ENCODE measurements at places on chromosomes 3 and 15.

DNA sequence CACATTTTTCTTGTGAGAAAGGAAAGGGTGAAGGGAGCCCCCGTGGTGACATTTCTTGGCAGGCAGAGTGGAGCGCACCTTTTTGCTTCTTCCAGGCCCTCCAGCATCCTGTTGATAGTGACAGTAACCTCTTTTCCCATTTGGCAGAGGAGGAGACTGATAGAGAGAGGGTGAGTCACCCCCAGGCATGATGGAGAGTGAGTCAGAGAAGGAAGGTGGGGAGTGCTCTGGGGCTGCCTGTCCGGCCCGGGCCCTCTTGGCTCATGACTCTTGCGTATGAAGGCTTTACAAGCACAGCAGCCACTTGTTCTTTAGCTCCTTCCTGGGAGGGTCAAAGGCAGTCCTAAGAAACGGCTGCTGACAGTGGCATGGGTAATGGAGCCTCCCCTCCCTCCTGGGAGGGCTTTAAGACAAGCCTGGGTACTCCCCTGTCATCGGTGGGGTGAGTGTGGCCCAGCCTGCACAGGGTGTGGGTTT is 16.0 kb downstream of the ANKRD63 start:
- DNase-seq, result no peak

GRCh38 chr3:105812194-105812586 is 56.6 kb downstream of the CBLB start:
- DNase-seq, result no peak

DNA sequence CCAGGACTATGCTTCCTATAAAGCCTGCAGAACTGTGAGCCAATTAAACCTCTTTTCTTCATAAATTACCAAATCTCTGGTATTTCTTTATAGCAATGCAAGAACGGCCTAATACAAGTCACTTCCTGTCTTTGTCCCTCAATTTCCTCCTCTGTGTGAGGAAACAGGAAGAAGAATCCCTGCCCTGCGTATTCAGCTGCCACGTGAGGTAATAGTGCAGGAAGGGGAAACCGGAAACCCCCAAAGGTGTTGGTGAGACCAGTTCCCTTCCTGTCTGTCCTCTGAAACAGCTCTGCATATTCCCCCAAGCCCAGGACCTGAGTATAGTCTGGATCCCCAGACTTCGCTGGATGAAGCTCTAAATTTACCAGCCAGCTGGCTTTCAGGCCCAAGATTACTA is 18.1 kb upstream of the PTPN23 start:
- DNase-seq, result no peak

- DNase-seq, result peak; percentile 3
Observed at GRCh38 chr3:101813817-101814440, 34.9 kb downstream of the NXPE3 start.

- DNase-seq, result peak; percentile 58
Observed at GRCh38 chr3:195906865-195907683, 1.3 kb downstream of the TNK2 start.

DNA sequence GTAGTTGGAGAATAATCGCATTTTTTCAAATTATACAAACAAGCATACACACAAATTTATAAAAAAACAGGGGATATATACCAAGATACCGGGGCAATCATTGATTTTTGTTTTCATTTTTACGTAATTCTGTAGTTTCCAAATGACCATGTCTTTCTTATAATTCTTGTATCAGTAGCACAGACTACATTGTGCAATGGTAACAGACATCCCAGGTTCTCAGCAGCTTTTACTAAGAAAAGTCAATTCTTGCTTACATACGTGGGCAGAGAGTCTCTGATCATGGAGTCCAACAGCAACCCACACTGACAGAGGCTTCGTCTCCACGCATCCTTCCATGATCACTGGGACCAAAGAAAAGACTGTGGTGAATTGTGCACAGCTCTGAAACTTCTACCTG is 441.3 kb downstream of the TBL1XR1 start:
- DNase-seq, result no peak

GRCh38 chr3:12349895-12350811 is 61.3 kb downstream of the PPARG start:
- DNase-seq, result no peak

- DNase-seq, result no peak
Observed at GRCh38 chr15:101447168-101447533, 42.4 kb downstream of the PCSK6 start.

- no peak for DNase-seq
Observed at GRCh38 chr15:50107591-50108408, 11.2 kb downstream of the ATP8B4 start.

GRCh38 chr15:75736256-75736655 is 23.6 kb upstream of the CSPG4 start:
- DNase-seq, result no peak

GRCh38 chr15:96326328-96327154 is 4.0 kb upstream of the NR2F2 start:
- DNase-seq, result peak; percentile 30

GRCh38 chr3:180102134-180102533 is 65.4 kb upstream of the PEX5L start:
- DNase-seq, result no peak

DNA sequence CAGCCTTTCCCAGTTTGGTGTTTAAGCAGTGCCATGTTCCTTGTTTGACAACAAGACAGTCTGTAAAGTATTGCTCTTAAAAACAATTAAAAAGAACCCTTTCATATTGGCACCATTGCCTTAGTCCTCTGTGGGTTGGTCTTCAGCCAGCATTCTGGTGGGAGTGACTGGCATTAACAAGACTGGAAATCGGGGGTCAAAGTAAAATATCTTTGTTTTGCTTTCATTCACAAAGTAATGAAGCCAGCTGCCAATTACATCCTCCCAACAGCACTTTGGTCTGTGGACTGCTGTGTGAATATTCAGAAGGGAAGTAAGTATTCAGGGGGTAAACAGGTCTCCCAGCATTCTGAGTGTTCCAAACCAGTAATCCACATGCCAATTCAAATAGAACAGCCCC is 8.3 kb upstream of the VILL start:
- DNase-seq, result no peak

DNA sequence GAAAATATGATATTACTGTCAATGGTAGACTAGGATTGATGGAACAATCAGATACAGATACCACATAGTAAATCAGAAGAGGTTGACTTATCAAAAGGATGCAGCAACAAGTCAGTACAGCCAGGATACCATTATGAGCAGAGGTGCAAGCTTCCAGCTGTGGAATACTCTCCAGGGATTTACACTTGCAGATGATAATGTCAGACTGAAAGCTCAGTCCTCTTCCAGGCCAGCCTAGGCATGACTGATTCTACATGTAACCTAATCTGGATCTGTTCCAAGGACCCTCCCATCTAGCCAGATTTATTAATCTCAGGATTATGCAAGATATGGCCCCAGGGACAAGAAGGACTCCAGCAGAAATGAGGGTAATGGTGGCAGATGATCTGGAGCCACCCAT is 8.2 kb downstream of the FILIP1L start:
- peak; percentile 10 for DNase-seq

GRCh38 chr3:36843065-36844051 is 79.0 kb upstream of the DCLK3 start:
- DNase-seq, result no peak

- peak; percentile 9 for DNase-seq
Observed at GRCh38 chr3:23880703-23881339, 36.0 kb downstream of the NKIRAS1 start.

DNA sequence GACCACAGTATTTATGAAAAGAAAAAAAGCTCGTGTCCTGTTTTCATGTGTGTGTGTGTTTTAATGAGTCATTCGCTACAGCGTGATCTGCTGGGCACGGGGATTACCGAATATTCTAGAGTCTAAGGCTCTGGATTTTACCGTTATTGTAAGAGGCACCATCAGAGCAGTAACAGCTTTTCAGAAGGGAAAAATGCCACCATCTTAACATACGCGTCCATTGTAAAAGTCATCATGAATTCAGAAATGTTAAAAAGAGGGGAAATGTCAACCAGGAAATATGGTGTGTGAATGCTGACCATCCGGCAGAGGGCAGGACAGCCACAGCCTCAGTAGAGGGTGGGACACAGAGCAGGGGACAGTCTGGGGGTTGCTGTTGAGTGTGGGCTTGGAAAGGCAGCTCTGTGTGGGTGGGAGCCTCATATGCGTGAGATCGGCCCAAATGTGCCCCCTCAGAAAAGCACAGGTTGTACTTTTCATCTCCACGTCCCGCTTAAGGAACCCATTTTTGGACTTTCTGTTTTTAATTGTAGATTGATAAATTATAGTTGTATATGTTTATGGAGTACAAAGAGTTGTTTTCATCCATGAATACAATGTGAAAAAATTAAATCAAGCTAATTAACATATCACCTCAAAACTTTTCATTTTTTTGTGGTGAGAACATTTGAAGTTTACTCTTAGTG is 69.6 kb downstream of the ASB7 start:
- DNase-seq, result no peak

- no peak for DNase-seq
Observed at GRCh38 chr3:194329583-194329965, 21.6 kb downstream of the CPN2 start.

DNA sequence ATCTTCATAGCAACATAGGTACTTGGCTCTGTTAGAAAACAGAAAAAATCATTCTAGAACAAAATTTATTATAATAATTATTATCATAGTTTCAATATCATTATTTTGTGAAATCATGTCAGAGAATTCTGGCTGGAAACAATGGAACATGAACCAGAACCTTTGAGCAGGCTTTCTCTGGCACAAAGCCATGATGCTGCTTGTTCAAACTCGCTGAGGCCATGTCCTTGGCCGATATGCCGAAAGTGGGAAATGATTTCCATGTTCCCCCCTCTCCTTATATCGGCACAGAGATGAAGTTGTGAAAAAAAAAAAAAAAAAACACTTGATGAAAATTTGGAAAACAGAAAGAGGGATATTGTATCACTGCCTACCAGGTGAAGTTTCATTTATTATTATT is 49.0 kb upstream of the MRPL3 start:
- no peak for DNase-seq

DNA sequence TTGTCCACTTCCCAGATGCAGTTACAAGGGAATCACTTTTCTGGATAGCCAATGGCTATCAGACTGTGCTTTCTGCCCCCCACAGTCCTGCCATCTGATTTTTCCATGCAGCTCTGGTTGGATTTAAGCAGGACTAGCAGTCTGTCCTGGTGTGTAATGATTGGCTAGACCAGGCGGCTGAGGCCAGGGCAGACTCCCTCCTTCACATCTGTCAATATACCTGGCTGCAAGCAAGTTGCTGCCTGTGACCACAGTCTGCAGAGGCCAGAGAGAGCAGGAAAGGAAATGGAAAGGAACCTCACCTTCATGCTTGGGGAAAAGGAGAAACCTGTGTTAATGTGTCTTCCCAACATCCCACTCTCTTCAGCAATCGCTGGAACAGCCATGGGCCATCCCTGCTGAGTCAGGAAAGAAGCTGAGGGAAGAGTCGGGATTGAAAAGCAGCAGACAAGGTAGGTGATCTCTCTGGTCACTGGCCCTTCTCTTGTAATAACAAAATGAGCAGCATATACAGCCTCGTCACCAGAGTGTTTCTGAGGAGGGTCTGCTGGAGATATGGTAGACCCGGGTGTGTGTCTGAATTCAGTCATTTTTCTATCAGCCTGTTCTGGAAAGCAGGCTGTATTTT is 126.7 kb upstream of the PHLDB2 start:
- no peak for DNase-seq

GRCh38 chr15:87211547-87211946 is 1045.0 kb downstream of the NTRK3 start:
- no peak for DNase-seq

GRCh38 chr3:123038751-123039150 is 11.2 kb upstream of the SEMA5B start:
- peak; percentile 20 for DNase-seq

GRCh38 chr15:78979456-78980320 is 34.8 kb upstream of the CTSH start:
- peak; percentile 68 for DNase-seq

DNA sequence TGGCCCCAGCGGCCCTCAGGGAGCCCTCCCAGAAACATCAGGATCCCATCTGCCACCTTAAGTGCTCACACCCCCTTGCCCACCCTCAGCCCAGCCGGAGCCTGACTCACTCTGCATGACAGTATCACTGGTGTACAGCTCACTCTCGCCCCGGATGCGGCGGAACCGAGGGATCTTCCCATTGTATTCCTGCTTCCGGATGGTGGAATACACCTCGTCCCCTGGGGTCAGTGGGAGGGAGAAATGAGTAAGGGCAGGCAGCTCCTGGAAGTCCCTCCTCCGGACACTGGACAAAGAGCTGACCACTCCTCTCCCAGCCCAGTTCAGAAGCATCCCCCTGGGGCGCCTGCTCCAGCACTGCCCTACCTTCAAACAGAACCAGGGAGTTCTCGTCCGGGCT is 16.5 kb downstream of the SEMA7A start:
- no peak for DNase-seq

DNA sequence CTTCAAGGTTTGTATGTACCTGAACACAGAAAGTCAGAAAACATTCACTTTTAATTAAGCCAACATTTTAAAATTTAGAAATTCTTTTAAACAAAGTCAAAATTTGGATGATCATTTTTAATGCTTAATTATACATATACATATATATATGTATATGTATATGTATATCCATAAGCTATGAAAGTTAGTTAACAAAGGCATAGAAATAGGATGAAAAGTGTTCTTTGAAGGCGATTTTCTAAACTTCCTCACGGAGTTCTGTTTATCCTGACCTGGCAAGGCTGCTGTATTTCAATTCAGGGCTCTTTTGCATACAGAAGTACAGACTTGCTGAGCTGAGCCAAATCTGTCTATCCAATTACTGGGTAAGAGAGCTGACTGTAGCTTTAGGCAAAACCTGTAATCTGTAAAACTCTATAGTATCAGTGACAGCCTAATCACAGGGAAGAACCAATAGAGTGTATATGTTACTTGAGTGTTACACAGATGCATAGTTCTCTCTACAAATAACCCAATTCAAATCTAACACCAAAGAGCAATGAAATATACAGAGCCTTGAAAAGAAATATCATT is 32.1 kb upstream of the THRB start:
- DNase-seq, result peak; percentile 56

DNA sequence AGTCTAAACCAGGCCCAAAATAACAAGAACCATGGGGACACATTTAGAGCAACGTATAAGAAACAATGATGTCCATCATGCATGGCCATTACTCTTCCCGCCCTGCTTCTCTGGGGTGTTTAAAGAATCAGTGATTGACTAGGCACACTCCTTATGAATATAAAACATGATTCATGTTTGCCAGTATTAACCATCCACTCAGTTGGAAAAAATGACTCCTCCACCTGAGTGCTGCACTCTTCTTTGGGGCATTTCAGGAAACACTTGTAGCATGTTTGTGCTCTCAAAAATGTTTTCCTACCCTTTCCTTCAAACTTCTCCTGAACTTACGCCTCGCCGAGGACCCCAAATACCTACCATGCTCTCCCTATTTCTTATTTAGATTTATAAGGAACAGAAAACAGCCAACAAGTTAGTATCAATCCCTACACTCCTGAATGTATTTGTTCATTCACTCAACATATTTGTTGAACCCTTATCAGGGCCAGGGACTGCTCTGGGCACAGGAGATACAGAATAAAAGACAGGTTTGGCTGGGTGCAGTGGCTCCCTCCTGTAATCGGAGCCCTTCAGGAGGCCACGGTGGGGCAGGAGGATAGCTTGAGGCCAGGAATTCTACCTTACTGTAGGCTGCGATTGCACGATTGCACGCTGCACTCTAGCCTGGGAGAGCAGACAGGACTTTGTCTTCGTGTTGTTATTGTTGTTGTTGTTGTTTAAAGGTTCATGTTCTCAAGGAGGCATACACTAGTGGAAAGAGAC is 137.0 kb downstream of the TMCO5A start:
- no peak for DNase-seq

All from NCI-H2081 (cell line).